ENCODE measurements at places on chromosomes 4 and X. TPM values are rescaled to one million over a fixed set of nuclear protein-coding genes. Genes with fewer than 3 reads are reported as not detected.
A peak's percentile ranks its signal among the peaks of the same experiment; 100 is the strongest.

DNA sequence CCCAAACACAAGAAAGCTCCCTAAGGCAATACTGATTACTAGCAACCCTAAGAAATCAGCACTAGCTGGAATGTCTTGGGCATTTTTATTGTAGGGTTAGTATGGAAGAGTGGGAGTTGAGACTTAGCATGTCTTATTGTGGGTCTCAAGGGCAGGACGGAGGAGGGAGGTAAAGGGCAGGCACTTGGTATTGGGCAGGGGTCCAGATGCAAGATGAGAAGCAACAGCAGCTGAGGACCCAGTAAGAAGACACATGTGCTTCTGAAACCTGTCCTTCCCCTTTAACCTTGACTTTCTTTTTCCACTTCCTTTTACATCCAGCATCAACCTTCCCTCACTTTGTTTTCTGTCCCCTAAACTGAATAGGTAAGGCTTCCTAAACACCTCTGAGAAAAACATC, 37.4 kb downstream of the LARP7 start:
- no peak overlapping the region for H3K27ac ChIP-seq
- no peaks in the 10 kb centered on the region for H3K4me1 ChIP-seq
- DNase-seq: no peak
- no peaks in the 10 kb centered on the region for H3K27me3 ChIP-seq
- no peak overlapping the region for H3K4me3 ChIP-seq

GRCh38 chr4:156537286-156537685, 434.3 kb downstream of the PDGFC start:
- no peak overlapping the region for H3K27ac ChIP-seq
- no peaks in the 10 kb centered on the region for H3K4me1 ChIP-seq
- H3K27me3 ChIP-seq: no peaks in the 10 kb centered on the region
- no peak overlapping the region for H3K4me3 ChIP-seq
- H3K36me3 ChIP-seq: no peaks in the 10 kb centered on the region

GRCh38 chr4:183960046-183960420, 54.9 kb downstream of the STOX2 start:
- H3K36me3 ChIP-seq: no peaks in the 10 kb centered on the region
- no peaks in the 10 kb centered on the region for H3K4me1 ChIP-seq
- H3K27ac ChIP-seq: no peak overlapping the region

Gene SCML2
- 1.7 TPM for total RNA-seq

Gene STEEP1
- 19.5 TPM for total RNA-seq

DNA sequence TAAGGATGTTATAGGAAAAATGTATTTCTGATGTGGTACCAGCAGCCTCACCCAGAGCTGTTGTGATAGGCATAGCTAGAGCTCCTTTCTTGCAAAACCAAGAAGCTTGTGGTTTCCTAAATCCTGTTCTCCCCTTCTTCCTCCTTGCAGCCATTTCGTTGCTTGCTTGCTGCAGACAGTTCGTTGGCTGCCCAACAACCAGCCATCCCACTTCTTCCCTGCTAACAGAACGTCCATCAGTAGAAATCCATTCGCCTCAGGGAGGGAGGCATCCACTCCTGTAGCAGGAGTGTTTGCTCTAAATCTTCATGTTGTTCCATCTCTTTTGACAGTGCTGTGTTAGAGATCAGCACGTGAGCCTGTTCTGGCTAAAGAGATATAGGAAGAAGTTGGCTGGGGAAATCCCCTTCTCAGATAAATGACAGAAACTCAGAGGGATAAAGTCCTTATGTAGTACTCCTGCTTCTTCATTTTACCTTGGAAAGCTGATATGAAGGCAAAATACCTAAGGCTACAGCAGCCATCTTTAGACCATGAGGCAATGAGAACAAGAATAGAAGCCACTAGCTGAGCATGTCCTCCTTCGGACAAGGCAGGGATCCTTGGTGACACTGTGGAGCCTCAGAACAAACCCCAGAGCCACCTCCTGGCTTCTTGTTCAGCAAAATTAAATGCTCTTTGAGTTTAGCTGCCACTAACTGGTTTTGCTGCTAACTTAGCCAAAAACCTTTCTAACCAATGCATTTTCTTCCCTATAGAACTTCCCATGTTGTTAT, 68.4 kb upstream of the RELL1 start:
- no peak overlapping the region for H3K4me3 ChIP-seq
- no peaks in the 10 kb centered on the region for H3K27me3 ChIP-seq
- H3K27ac ChIP-seq: peak overlapping the region; percentile 53
- H3K4me1 ChIP-seq: peaks cover 18% of the 10 kb centered on the region

Gene LNX1
- total RNA-seq: 2.5 TPM

Gene NPNT
- total RNA-seq: 119 TPM

Gene ARHGAP36
- not detected for total RNA-seq

Gene BTC
- total RNA-seq: 4.4 TPM

DNA sequence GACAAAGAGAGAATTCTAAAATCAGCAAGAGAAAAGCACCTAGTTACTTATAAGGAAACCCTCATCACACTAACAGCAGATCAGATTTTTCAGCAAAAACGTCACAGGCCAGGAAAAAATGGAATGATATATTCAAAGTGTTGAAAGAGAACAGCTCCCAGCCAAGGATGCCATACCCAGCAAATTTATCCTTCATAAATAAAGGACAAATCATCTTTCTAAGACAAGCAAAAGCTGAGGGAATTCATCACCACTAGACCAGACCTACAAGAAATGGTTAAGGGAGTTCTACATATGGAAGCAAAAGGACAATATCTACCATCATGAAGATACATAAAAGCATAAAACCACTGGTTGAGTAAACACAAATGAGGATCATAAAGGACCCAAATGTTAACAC, 53.6 kb downstream of the MANBA start:
- H3K4me1 ChIP-seq: no peaks in the 10 kb centered on the region
- H3K4me3 ChIP-seq: no peak overlapping the region
- no peak for DNase-seq
- H3K27ac ChIP-seq: no peak overlapping the region
- H3K36me3 ChIP-seq: no peaks in the 10 kb centered on the region

Gene PNMA5
- not detected for total RNA-seq

GRCh38 chr4:150278206-150278605, 200.0 kb downstream of the DCLK2 start:
- no peak for DNase-seq
- no peak overlapping the region for H3K4me3 ChIP-seq

All from left lung (tissue), 14 donors.